GM06990 (cell line): ENCODE measurements at places on chromosomes 3 and 15.

DNA sequence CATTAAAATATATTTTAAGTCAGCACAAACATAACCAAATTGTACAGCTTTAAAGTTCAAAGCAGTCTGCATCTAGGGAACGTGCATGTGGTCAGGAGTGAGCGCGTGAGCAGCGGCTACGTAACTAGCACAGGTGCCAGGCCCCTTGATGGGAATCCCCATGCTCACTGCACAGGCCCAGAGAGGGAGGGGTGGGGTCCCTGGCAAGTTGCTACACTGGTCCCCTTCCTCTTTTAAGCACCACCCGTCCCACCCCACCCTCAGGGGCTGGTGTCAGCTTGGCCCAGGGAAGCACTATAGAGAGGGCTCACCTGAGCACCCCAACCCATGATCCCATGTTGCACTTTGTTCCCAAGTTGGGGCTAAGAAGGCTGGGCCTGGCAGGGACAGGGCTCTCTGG is 835 bp upstream of the GMPPB start:
- no peak for DNase-seq

DNA sequence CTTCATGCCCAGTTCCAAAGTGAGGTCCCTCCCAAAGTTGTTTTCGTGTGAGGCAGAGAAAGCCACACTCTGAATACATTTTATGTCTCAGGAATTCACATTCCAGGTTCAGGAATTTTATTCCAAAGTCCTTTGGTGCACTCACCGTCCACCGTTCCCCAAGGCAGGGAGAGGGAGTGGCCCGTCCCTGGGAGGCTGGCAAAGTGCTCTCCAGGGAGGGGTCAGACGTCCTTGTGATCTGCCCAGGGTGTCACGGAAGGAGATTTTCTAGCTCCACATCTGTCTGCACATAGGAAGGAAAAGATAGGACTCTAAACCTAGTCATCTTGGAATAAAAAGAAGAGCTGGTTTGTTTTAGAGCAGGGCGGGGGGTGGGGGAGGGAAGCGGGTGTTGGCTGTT is 47.9 kb downstream of the KLF13 start:
- no peak for DNase-seq

DNA sequence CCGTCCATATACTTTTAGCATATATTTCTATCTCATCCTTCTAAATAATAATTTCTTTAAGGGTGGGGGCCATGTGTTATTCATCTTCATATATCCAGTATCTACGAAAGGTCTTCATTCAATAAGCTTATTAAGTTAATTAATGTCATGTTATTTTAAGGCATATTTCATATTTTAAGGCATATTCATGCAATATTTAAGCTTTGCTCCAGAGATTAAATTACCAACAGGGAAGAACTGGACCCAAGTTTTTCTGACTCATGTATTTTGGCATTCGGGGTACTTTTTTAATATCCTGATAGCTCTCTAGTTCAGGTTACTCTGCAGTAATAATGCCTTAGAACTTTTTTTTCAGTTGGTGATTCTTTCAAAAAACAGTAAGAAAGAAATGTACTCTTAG is 27.4 kb downstream of the PHC3 start:
- DNase-seq: no peak

DNA sequence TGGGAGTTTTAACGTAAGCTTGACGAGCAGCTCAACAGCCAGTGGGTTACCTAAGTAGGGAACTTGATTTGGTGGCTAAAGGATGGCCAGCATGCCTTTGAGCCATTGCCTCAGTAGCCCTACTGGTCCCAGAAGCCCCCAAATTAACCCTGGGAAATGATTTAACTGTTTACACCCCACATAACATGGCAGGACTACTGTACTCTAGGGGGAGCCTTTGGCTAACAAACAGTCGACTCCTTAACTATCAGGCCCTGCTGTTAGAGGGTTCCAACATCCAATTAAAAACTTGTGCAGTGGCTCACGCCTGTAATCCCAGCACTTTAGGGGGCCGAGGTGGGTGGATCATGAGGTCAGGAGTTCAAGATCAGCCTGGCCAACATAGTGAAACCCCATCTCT is 9.4 kb upstream of the SMCO1 start:
- no peak for DNase-seq

DNA sequence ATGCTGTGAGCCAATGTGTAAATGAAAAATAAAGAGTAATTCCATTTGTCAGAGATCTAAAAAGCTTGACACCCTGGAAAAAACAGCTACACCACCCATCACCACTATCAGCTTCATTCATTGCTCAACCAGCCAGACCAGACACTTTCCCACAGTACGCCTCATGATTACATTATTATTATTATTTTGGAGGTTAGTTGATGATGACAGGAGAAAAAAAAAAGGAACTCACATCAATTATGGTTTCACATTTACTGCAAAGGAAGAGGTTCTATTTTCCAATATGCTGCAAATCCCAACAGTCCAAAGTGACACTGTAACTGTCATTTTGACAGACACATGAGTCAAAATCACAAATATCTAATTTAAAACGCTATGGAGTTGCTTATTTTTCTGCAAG is 134.7 kb upstream of the TSC22D2 start:
- no peak for DNase-seq

DNA sequence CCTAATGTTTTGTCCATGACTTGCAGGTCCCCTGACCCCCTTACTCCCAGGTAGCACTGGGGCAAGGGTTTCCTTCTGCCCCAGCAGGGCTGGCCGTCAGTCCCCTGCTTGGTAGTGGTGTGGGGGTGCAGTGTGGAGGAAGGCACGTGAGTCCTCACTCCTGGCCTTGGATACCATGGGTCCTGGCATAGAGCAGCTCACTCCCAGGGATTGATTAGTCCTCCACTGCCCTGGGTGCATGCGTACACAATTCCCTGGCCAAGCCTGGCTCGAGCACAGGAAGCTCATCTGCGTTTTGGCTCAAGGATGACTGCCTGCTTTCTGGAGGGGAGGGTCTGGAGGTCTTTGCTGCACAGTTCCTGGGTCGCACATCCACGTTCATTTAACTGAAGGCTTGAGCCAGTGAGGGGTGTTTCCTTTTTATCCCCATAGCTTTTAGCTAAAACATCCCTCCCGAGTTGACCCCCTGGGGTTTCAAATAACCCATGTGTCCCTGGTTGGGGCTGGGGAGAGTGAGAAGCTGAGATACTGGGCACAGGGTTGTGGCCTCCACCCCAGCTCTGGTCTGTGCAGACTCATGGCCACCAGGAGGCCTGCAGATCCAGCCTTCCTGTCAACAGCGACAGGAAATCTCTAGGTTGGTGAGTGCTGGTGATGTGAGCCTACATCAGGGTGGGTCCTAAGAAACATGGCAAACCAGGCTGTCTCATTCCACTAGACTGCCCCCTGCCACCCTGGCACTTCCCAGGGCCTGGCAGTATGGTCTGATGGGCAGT is 11.5 kb downstream of the HEMK1 start:
- DNase-seq: no peak

GRCh38 chr3:8767667-8768363 is 1.6 kb downstream of the OXTR start:
- DNase-seq: peak; percentile 70

GRCh38 chr3:40108643-40109042 is 200.9 kb upstream of the EIF1B start:
- no peak for DNase-seq

- DNase-seq: no peak
Measured at GRCh38 chr3:189108067-189108466, 63.7 kb upstream of the TPRG1 start.

DNA sequence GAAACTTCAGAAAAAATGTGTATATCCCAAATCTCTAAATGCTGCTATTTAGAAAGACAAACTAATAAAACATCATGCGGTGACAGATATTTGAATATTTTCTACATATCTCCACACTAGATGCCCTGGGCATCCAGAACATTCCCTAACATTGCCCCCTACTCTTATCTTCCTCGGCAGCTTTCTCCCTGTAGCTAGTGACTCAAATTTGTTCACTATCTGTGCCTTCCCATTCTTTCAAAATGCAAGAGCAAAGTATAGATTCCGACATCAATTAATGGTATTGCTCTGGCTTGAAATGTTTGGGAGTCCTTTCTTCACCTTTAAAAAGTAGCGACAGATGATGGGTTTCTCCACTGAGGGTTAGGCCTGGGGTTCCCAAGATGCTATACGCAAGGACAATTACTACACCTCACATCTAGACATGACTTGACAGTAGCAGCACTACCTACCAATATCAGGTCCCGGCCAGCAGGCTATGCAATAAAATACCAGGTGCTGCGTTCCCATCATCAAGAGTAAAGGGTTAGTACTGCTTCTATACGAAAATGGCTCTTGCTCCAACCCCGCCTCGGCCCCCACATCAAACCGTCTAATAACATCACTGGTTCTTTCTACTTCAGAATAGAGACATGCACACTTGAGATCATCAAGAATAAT is 631 bp downstream of the UBR1 start:
- peak; percentile 20 for DNase-seq

DNA sequence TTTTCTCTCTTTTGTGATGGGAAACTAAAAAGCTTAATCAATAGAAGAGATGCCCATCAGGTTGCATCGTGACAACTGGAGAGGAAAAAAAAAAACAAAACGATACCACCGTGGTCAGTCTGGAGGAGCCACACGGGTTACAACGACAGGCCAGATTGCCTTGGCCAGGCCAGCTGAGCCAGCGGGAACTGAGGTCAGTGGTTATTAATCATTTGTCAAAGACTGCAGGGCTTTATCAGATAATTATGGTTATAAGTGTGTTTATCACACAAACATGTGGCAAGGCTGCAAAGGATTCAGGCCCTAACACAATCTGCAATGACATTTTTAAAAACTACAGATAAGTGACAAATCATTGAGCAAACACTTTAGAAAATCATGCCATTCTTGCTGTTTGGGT is 135.0 kb upstream of the FAM3D start:
- DNase-seq: no peak

DNA sequence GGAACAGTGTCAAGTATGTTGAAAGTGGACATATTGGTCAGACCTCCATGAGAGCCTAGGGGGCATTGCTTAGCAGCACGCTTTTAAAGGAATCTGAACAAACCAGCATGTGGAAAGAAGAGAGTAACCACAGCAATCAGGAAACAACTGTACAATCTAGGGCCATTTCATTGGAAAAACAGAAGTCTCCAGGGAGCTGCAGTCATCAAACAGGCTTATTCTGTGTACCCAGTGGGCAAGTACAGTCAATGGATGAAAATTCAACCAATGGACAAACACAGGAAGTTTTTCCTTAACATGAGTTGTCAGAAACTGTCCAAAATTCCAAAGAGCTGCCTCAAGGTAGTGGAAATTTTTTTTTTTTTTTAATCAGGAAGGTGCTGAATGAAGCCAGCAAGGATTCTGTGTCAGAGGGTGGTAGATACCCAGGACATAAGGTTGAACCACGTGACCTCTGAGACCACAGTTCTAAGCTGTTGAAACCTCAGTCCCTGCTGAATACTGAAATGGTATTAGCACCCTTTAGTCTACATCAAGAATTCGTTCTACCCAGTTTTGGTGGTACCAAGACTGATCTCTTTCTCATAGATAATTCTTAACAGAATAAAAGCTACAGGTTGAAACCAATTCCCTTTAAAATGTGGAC is 4.4 kb upstream of the DLG1 start:
- DNase-seq: no peak

- DNase-seq: no peak
Measured at GRCh38 chr15:99148851-99149276, 44.0 kb downstream of the SYNM start.

GRCh38 chr3:105538483-105538882 is 171.8 kb downstream of the ALCAM start:
- DNase-seq: no peak

DNA sequence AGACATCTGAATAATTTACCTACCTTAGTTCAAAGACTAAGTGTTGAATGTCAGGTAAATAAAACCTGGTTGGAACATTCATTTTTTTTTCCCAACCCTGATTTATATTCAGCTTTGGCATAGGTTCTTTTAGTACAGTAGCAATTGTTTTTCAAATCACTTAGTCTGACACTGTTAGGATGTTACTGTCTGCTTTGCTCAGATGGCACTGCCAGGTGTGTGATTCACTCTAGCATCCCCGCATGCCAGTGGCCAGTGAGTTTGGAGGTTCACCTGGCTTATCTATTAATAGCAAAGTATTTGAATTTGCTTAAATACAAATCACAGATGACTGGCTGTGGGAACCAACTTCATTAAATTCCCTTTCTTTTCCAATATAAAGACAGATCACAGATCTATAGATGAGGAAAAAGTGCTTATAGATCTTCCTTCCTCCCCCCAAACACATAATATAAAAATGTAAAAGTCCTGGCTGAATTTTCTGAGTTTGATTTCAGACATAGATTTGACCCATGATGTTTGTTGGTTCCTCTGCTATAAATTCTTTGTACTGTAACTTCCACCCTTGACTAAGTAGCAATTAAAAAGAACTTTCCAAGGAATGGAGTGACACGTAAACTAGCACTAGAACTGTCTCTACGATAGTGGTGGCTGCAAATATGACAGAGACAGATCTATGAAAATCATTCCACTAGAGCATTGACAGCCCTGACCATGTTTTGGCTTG is 3.9 kb downstream of the THBS1 start:
- DNase-seq: no peak

- DNase-seq: no peak
Measured at GRCh38 chr3:69121950-69122349, 445 bp downstream of the LMOD3 start.

DNA sequence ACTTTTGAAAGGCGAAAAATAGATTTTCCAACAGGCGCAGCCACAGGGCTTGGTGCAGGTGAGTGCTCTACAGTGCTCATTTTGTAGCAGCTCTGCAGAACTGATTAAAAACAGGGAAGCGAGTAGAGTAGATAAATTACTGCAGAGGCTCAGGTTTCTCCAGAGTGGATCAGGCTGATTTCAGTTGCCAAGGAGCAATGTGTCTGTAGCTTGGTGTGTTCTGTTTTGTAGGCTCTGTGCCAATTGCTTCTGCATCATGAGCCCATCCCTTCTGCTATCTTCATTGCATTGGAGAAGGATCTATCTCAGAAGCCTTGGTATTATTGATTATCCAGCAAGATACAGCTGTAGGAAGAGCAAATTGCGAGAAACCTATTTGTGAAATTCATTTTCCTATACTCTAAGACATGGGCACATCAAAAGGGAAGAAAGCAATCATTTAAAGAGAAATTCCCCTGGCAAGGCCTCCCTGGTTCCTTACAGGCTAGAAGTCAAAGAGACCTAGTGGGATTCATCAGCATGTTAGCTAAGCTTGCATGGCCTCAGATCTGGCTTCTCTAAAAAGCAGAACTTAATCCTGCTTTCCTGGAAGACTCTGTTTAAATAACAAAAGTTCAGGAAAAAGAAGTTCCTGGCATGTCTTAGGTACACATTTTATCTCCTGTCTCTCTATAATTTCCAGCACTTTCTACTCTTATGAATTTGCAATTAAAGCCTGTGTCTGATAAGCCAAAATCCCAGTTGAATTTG is 432.4 kb upstream of the ATP10A start:
- DNase-seq: no peak

GRCh38 chr3:55882006-55882405 is 394.9 kb upstream of the WNT5A start:
- no peak for DNase-seq
